SIG-M5 (cell line): ENCODE measurements at places on chromosomes 3 and 15.

GRCh38 chr3:161798016-161798415 is 301.4 kb downstream of the OTOL1 start:
- no peak for DNase-seq

DNA sequence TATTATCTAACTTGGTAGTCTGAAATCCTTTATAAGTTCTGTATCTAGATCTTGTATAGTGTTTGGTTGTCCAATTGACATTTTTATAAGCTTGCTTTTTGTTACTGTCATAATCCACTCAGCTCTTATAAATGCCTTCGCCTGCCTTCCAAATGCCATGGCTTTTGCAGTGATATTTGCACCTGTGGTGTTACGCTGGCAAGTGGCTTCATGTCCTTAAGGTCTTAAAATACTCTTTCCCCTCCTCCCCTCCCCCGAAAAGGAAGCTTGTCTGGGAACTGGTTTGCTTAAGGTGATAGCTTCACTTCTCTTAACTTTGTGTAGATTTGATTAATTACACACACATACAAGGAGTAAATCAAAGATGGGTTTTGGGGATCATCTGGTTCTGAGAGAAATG is 62.0 kb downstream of the ABHD2 start:
- DNase-seq, result no peak

GRCh38 chr15:81851757-81852156 is 194.1 kb downstream of the MEX3B start:
- DNase-seq, result no peak

DNA sequence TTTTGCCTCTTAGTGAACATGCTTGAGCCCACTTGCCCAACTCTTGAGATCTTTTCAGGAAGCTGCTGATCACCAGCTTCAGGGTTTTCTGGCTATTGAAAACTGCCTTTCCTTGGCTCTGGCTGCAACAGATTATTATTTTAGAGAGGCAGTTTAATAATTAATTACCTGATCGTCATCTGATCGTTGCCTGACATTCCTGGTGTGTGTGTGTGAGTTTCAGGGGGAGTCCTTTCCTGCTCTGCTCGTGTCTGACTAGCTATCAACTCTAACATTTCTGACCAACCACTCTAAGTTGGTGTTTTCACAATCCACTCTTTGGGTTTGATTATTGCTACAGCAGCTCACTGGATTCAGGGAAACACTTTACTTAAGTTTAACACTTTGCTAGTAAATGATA is 84.3 kb upstream of the SPATA16 start:
- no peak for DNase-seq

DNA sequence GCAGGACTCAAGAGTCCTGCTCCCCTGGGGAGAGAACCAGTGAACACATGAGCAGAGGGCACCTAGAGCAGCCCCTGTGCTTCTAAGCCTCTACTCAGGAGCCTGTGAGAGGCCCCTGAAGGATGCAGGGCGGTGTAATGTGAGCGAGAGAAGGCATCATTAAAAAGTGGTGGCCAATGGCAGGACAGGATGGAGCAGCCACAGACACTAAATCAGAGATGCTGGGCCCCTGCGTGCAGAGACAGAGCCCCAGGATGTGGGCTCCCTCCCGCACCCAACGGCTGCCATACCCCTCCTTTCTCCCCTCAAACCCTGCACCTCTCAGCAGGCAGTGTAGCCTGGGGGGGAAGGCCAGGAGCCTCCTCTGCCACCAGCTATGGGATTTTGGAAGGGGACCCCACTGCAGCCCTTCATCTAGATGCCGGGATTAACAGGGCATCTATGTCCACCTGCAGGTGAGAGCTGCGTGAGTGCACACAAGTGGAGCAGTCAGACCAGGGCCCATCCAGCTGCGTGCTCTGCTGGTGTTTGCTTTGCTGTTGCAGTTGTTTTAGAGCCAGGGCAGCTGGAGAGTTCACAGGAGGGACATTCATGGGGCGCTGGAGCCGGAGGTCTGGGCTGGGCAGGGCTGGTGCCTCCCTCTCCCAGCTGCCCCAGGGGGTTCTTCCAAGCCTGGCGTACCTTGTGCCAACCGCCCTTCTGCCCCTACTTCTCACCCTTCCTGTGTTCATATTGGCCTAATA is 5.1 kb upstream of the IQSEC1 start:
- DNase-seq, result no peak

- DNase-seq, result no peak
These were observed 17.0 kb downstream of the SLC35G2 start for GRCh38 chr3:136835813-136836510.

DNA sequence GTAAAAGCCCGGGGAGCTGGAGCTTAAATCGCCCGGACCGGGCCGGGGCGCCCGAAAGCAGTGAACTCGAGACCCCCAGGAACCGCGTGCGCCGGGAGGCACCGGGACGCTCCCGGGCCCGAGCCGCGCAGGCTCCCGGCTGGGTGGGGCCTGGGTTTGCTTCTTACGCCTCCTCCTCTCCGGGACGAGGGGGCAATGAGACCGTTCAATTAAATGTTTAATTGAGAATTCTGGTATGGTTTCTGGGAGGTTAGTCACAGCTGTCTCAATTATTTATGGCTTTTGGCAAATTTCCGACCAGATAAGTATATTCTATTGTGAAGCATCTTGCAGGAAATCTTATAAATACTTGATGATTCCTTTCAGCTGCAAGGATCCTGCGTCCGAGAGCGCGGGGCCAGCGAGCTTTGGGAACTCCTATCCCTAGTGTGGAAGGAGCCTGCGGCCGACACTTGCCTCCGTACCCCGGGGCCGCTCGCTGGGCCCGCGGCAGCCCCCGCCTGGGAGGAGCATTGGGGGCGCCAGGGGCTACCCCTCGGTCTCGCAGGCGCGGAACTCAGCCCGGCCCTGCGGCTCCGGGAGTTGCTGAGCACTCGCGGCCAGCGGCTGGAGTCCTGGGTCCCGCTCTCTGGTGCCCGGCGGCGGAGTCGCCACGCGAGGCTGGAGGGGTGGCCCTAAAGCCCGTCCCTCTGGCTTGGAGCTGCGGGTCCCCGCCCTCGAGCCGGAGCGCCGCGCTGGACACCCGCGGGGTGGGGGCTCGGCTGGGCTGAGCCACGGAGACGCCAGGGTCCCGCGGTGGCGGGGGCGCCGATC is 10.3 kb downstream of the ISL2 start:
- no peak for DNase-seq

- no peak for DNase-seq
These were observed 235.3 kb downstream of the RBMS3 start for GRCh38 chr3:29516164-29516563.

DNA sequence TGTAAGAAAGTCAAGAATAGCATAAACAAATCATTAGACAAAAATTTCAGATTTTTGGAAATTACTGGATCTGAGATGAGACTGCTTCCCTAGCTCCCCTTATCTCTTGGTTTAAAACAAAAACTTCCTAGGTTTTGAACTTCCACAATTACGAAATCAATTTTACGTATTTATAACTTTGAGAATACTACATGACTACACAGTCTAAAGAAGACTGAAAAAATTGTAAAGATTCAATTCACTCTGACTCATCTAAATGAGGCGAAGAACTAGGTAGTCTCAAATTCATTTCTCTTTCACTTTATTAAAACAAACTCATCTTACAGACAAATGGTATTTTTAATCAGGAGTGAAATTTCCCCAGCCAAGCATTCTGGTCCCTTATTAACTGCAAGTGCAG is 10.3 kb downstream of the CCDC54 start:
- no peak for DNase-seq

DNA sequence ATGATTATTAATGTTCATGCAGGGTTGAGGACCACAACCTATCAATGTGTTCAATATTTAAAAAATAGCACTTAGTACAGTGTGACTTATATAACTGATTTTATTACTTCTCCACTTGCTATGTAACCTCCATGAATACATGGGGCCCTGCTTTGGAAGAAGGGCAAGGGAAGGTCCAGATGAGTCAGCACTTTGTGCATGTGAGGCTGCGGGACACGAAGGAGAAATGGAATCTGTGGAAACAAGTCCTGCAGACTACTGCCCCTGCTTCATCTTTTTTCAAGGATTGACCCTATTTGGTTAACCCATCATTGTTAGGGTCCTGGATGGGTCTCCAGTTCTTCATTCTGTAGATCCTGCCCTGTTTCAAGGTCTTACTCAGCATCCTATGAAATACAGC is 1.6 kb downstream of the NXPE3 start:
- DNase-seq, result no peak

- no peak for DNase-seq
These were observed 2.0 kb downstream of the LIPC start for GRCh38 chr15:58433597-58434333.

GRCh38 chr3:72081471-72082185 is 296.7 kb upstream of the PROK2 start:
- DNase-seq, result no peak
